ENCODE measurements at places on chromosomes 6 and 20. TPM values are rescaled to one million over a fixed set of nuclear protein-coding genes. Genes with fewer than 3 reads are reported as not detected.

C20orf204 gene
- 0.18 TPM for total RNA-seq

PRSS16 gene
- not detected for total RNA-seq

ZNF334 gene
- total RNA-seq = 1.4 TPM

AFG1L gene
- total RNA-seq = 2.0 TPM

MATN4 gene
- not detected for total RNA-seq
